SHP77 treated with DMSO at 0.1 percent for 48 hours (cell line): ENCODE measurements at places on chromosomes 6 and 20.

- DNase-seq: no peak
Measured at GRCh38 chr6:166262743-166263515, 45.3 kb downstream of the PRR18 start.

GRCh38 chr6:31814677-31815024 lies 432 bp downstream of the HSPA1L start:
- peak; percentile 89 for DNase-seq

GRCh38 chr6:44531442-44532015 lies 144.0 kb downstream of the CDC5L start:
- DNase-seq: no peak

DNA sequence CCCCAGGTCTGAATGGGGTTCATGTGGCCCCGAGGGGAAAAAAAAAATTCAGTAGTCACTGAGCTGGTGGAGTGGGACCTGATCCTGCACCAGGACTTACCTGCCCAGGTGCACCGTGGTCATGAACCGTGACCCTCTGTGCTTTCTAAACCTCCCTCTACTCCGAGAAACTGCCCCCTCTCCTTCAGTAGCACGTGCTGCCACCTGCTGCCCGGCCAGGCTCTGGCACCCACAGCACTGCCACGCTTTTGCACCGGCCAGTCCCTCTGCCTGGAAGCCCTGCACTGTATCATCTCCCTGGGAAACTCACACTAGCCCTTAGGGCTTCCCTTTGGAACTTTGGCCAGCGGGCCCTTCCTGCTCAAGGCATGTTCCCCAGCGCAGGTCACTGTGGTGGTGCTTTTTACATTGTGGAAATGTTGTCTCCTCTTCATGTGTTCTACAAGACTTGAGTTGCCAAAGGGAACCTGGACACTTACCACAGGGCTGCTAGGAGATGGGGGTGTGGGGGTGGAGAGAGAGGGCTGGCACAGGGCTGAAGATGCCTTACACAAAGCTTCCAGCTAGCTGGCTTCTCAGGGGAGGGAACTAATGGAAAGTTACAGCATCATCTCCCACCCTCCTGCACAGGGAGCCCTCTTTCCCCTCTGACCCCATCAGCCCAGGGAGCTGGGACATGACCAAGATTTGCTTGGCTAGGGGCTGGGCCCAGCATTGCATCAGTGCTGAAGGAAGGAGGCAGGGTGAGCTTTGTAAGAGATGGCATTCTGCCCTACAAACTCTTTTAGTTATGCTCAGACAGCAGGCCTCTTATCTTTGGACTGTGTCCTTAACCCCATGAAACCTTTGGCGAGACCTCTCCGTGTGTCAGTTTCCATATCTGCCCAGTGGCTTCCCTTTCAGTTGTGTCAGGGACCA lies 2.5 kb upstream of the PTPRT start:
- no peak for DNase-seq

DNA sequence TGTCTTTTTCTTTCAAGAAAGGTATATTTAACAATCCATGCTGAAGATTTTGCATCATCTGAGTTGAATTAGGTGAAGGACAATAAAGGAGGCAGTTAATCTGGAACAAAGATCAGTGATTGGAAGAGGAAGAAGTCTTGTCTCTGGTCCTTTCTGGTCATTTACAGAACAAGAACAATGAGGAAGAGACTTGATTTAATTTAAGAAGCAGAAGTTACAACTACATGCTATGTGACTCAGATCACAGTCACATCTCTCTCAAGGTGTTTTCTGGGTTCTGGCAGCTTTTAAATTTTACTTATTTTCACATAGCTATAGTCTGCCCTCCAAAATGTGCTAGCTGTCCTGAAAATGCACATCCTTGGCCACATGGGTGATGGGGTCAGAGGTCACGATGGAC lies 53.5 kb upstream of the DEK start:
- DNase-seq: no peak

DNA sequence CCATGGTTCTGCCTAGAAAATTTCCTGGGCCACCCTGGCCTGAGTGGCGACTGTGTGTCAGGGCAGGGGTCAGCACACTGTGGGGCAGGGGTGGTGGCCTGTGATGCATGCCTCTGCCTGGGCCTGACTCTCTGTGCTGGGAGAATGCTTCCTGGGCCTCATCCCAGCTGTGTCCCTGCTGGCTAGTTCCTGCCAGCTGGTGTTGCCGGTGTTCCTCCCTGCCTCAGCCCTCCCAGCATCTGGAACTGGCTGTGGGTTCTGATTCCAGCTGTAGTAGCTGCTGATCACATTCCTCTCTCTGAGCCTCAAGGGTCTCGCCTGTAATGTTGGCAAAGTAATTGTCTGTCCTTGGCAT lies 101.5 kb downstream of the SYCP2 start:
- DNase-seq: no peak

DNA sequence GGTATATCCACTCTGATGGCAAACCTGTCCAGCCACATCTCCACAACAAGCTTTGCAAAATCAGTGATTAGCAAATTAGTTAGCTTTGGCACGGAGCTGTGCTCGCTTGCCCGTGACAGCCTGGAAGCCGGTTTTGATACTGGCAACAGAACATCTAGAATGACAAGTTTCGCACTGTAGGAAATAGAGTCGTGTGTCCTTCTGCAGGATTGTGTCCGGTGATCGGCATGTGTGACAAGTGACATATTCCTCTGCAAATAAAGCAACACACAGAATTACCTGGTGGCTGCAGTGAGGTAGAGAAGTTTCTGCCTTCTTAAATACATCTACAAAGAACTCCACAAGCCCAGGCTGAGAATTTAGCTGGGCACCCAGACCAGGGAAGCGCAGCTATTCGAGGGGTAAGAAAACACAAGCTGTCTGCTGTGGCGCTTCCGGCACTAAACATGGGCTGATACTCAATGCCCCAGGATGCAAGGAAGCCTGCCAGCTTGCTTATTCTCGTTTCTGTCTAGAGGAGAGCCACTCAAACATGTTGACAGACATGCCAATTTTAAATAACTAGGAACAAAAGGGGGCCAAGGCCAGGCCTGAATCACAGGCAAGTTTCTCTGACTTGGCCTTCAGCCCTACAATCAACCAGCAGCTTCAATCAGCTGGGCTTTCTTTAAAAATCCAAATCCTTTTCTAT lies 22.2 kb downstream of the EIF2S2 start:
- DNase-seq: no peak

DNA sequence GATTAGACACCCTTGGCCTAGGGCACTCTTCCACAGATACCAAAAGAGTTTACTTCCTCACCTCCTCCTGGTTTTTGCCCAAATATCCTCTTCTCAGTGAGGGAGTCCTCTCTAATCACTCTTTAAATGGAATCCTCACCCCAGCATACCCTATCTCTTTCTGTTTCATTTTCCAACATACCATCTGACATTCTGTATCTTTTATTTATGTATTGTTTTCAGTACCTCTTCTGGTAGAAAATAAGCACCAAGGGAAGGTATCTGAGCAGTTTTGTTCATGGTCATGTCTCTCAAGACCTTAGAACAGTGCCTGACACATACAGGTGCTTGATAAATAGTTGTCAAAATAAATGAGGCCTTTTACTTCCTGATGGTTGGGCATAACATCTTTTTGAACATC lies 55.1 kb downstream of the KIAA0408 start:
- no peak for DNase-seq

- no peak for DNase-seq
Measured at GRCh38 chr20:50582092-50582491, 71.9 kb downstream of the PTPN1 start.

DNA sequence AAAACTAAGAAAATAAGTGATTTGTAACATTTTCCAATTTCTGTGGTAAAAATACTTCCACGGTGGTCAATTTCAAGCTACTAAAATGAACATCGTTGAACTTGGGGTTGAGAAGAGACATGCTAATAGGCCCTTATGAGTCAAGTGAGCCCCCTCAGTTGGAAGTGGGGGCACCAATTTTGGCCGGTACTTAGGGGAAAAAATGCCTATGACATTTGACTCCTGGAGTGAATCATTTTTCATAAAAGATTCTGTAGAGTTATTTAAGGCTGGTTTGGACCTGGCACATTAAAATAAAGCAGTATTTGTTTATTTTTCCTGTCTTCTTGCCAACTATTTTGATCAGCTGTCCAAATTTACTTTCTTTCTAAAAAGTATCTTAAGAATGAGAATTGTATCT lies 32.4 kb upstream of the CAP2 start:
- DNase-seq: no peak

- peak; percentile 29 for DNase-seq
Measured at GRCh38 chr6:48429021-48429420, 318.0 kb upstream of the PTCHD4 start.

GRCh38 chr6:24916496-24916895 lies 19.3 kb downstream of the RIPOR2 start:
- DNase-seq: no peak

DNA sequence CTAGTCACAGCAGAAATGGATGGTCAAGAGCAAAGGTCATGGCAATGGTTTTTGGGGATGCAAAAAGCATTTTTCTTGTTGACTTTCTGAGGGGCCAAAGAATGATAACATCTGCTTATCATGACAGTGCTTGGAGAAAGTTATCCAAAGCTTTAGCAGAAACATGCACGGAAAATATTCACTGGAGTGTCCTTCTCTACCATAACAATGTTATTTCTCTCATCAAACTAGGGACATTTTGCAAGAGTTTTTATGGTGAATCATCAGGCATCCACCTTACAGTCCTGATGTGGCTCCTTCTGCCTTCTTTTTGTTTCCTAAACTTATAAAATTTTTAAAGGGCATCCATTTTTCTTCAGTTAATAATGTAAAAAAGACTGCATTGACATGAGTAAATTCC lies 302.3 kb downstream of the HIVEP2 start:
- no peak for DNase-seq

GRCh38 chr6:79453558-79454042 lies 83.6 kb downstream of the LCA5 start:
- no peak for DNase-seq

- no peak for DNase-seq
Measured at GRCh38 chr20:34536798-34537394, 20.7 kb downstream of the DYNLRB1 start.

DNA sequence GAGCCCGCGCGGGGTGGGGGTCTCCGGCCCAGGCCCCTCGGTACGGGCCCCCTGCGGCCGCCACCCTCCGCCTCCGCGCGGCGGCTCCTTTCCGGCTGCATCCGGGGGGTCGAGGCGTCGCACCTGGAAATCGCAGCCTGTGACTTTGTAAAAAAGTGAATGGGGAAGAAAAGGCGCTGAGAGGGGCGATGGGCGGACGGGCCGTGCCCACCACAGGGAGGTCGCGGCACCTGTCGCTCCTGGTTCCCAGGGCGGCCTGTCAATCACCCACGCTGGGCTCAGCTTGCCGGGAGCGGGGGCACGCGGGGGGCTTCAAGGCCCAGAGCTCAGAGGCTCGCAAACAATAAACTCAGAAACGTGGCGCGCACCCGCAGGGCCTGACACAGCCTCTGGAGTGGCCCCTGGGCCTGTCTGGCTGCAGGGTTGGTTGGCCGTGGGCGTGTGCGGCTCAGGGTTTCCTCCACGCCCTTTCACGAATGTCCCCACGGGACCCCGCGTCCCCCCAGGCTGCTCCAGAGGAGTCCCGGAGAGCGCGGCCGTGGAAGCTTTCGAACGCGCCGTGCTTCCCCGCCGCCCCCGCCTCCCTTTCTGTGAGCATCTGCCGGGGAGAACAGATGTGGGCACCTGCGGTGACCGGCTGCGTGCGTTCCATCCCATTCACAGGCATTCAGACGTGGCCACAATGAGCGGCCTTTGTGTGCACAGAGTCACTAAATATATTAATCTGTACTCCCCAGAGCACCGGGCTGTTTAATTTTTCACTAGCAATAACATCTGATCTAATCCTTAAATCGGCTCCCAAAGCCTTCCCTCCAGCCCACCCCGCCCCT lies 6.1 kb upstream of the DLL1 start:
- DNase-seq: no peak

- no peak for DNase-seq
Measured at GRCh38 chr6:137261761-137262160, 42.6 kb upstream of the IFNGR1 start.

DNA sequence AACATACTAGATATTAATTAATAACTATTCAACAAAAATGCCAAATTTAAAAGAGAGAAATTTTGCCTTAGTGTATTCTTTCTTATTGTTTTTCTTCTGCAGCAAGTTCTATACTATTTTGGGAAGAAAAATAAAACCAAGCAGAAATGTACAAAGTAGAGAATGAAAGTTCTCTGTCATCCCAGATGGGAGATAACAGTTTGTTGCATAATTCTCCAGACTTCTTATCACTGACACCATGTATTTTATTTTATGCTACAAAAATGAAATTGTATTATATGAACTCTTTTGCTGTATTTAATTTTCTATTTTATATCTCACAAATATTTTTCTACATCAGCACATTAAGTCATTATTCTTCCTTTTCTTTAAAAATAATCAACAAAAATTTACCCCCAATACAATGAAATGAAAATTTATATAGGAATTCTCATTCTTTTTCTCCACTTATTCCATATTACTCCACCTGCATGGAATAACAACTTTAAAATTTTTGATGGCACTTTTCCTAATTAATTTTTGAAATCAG lies 18.2 kb downstream of the TMEM244 start:
- DNase-seq: no peak

GRCh38 chr20:37789408-37789807 lies 95.6 kb downstream of the CTNNBL1 start:
- no peak for DNase-seq

- DNase-seq: no peak
Measured at GRCh38 chr20:40233406-40233805, 455.6 kb downstream of the MAFB start.

GRCh38 chr6:131754088-131754487 lies 43.3 kb upstream of the CTAGE9 start:
- no peak for DNase-seq

DNA sequence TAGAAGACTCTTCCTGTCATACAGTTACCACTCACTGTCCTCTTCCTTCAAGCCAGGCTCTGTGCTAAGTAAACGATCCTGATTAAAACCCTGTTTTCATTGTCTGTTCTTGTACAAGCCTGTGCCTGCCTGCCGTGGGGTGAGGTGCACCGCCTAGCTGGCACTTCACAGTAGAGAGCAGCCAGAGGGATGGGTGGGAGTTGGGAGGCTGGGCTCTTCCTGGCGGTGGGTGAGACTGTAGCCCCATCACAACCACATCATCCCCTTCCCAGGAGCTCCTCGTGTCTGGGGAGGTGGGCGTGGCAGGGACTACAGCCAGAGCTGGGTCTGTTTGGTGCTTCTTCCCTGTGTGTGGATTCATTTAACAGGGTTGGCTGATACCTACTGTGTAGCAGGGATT lies 382.0 kb downstream of the TAF4 start:
- no peak for DNase-seq

DNA sequence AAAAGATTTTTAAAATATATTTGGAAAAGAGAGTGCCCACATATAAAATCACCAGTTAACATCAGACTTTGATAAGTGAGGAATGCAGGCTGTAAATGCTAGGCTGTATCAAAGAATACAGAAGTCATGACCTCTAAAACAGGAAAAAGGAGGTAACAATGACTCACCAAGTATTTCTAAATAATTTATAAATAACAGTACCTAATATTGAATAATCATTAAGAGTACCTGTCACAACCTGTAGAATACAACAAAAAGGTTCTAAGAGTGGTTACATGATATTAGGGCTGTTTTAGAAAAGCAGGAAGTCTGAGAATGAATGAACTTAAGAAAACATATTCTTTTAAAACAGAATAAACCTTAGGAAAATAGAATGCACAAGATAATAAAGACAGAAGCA lies 173.1 kb upstream of the CST7 start:
- DNase-seq: no peak
